Ovary (tissue), 10 donors: ENCODE measurements at places on chromosomes 6 and 20.

GRCh38 chr6:87558446-87558845, 31.3 kb downstream of the RARS2 start:
- DNase-seq = no peak

- no peak for DNase-seq
These were observed 1.2 kb upstream of the DYNLRB1 start for GRCh38 chr20:34514897-34515483.

DNA sequence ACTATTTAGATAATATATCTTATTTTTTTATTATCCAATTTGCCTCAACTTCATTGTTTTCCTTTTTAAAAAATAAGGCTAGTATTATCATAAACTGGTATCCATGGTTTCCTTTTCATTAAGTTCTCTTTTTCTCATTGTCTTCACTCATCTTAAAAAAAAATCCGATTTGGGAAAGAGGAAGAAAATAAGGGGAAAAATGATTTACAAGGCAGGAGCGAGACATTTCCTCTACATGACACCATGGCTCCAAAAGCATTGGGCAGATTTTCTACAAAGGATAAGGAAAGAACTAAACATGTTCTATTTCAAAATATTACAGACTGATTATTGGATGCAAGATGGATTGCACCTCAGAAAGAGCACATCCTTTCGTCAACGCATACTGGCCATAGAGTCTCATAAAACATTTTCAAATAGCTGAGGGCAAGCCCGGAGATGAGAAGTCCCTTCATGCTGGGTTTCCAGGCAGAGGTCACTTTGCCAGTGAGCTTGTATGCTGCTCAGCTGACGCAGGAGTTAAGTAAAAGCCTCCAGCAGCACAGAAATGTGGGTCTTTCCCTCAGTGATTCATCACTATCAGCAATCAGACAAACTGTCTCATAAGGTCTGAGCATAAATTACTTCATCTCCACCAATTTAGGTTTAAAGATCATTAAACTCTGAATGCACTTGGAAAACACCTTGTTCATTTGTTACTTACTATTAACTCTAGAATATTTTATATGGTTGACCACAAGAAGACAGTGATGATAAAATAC, 129.0 kb upstream of the TNFAIP3 start:
- no peak for DNase-seq

GRCh38 chr6:139748353-139749146, 374.1 kb upstream of the CITED2 start:
- no peak for DNase-seq

- DNase-seq = no peak
These were observed 91.4 kb upstream of the MAN1A1 start for GRCh38 chr6:119440953-119441352.

- no peak for DNase-seq
These were observed 90.0 kb upstream of the GRIK2 start for GRCh38 chr6:101303495-101303894.

DNA sequence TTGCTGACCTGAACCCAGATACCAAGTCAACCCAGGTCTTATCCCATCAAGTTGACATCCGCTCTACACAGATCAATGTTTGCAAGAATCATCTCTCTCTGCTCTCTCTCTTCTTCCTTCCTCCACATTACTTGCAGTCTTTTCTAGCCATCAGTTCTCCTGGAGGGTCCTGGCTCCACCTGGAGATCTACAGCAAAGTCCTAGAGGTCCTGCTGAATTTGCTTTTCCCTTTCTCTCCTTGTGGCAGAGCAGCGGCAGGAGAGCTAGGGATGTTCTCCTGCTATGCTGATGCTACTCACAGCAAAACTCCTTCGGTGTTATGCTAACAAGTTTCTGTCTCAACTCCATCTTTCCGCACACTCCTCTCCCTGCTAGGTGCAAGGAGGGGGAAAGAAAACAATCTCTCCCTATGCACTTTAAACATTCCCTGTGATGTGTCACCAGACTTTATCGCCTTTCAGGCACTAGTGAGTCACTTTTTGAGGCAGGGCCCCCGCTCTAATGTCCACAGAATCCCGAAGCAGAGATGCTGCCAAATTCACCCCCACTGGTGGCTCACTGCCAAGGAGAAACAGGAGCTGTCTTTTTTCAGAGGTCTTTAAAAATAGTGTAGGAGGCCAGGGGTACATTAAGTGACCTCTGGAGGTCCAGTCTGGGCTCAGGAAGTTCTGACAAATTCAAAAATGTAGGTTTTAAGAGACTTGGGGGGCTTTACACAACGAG, 62.6 kb downstream of the FAM50B start:
- DNase-seq = peak; percentile 71

DNA sequence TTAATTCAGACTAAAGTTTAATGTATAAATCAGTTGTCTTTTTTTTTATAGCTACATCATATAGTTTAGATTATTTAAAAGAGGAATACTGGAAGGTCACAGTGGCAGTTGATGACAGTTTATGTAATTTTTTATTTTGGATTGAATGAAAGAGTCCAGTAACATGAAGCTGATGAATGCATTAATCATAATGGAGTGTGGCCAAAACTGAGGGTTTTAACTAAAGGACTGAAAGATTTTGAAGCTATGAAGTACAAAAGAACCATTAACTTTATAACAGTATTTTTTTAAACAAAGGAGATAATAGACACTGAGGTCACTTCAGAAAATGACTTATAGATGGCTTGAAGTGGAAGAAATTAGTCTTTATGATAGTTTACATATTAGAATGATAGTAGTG, 41.3 kb downstream of the TRMT11 start:
- no peak for DNase-seq

DNA sequence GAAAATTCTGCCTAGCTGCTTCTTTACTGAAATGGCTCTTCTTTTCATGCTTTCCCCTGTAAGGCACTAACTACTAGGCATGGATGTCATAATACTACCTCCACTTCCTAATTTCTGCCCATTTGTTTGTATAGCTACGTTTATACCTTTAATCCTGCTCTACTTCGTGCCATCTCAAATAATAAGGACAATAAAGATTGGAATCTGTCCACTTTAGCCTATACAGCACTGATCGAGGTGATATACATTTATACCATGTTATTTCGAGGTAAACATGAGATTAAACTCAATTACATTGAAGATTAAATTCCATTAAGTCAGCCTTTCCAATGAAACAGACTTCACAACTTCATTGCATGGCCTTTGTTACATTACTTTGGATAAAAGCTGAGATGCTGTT, 390.6 kb upstream of the MARCKS start:
- DNase-seq = no peak

GRCh38 chr6:36350681-36351571, 14.2 kb upstream of the BNIP5 start:
- peak; percentile 69 for DNase-seq

DNA sequence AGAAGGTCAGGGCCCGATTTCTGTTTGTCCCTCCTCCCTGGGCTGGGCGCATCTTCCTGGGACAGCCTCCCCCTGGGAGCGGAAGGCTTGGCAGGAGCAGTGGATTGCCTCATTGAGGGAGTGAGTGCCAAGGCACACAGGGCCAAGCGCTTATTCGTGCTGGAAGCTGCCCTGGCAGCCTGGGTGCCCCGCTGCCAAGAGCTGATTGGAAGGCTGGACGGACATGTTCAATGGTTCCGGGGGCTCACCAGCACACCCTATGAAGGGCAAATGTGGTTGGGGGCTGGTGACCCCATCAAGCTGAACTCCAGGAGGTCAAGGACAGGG, 10.3 kb upstream of the ZNF831 start:
- no peak for DNase-seq

GRCh38 chr6:149925974-149926777, 3.3 kb upstream of the RAET1G start:
- peak; percentile 93 for DNase-seq

GRCh38 chr6:119902681-119903080, 553.1 kb upstream of the MAN1A1 start:
- no peak for DNase-seq

DNA sequence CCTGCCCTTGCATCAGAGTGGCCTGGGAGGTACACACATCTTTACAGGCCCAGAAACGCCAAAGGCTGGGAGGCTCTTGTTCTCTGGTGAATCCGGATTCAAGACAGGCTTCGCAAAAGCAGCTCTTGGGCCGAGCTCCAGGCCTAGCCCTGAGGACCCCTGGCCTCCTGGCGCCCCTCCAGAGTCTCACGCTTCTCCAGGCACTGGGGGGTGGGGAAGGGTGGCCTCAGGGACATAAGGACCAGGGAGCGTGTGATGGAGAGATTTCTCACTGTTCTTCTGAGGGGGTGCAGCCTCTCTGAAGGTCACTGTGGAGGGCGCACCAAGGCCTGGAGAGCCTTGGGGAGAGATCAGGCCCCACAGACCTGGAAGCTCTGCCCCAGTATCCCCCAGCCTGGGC, 349.2 kb downstream of the ZFAND3 start:
- DNase-seq = no peak

DNA sequence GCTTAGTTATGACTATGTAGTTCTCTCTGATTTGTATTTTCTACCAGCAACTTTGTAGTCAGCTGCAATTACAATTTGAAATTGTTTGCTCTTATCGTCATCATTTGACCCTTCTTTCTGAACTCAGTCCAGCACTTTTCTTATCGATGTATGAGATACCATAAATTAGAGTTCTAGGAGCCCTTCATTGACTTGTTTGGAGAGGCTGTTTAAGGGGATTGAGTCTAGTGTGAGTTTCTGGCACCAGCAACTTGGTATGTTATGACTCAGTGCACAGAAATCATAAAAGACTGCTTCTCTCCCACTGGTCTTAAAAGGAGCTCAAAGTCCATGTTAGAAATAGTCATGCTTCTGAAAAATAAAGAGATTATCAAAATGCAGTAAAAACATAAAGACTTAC, 190.3 kb downstream of the TENT5A start:
- no peak for DNase-seq

DNA sequence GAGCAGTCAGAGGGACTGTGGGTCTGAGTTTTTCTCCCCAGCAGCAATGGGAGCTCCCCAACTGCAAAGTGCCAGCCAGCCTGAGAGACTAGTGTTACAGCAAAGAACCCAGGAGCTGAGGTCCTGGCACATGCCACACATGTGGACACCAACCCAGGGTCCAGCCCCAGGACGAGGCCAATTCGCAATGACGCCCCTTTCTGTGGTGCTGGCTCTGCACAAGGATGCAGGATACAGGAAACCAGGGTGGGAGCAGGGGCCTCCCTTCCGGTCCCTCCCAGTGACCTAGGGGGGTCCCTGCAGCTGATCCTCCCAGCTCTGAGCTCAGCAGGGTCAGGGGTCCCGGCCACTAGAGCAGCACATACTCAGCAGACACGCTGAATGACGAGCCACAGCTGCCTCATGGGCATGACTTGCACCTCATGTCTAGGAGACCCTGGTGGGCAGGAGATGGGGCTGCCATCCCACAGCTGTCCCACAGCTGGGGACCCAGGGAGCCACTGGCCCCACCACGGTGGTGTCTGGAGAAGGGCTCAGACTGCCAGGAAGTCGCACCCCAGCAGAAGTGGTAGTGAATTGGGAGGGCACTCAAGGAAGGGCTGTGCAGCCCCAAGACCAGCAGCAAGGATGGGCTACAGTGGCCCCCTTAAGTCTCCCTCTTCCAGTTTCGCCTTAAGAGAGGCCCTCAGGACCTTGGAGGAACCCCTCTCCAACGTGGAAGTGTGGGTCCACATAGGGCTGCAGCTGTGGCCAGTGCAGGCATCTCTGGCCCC, 3.6 kb downstream of the ARFRP1 start:
- DNase-seq = no peak

- DNase-seq = no peak
These were observed 525.3 kb upstream of the JARID2 start for GRCh38 chr6:14720411-14721102.

DNA sequence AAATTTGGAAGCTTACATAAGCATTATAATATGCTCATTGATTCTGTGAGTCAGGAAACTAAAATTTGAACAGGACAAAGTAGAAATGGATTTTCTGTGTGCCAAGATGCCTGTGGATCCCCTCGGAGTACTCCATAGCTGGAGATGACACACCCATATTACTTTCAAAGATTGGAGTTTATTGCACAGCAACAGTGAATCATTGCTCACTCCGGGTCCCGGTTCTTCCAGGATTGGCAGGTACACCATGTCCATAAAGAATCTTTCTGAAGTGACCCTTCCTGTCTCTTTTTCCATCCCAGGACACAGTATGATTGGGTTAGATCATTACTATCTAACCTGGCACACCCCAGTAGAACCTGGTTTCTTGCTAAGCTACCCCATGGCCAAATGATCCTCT, 2.7 kb upstream of the BTN2A2 start:
- DNase-seq = no peak

DNA sequence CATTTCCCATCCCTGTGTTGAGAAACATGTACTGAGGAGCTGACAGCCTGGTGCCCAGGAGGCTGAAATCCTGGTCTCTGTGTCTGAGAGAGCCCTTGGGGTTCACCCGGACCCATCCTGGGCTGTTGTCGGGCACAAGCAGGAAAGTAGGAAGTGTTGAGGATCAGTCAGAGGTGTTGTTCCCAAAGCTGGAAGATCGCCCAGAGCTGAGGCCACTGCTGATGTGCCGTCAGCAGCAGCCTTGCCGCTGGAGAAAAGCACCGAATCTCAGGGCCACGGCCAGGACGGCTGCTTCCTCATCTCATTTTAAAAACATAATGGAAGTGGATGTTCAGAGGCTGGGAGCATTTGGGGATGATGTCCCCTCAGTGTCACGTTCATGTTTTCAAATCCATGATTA, 218.5 kb downstream of the UST start:
- no peak for DNase-seq

GRCh38 chr6:43495409-43495941, 14.7 kb downstream of the LRRC73 start:
- no peak for DNase-seq

GRCh38 chr20:61146023-61146422, 106.0 kb upstream of the CDH4 start:
- no peak for DNase-seq

DNA sequence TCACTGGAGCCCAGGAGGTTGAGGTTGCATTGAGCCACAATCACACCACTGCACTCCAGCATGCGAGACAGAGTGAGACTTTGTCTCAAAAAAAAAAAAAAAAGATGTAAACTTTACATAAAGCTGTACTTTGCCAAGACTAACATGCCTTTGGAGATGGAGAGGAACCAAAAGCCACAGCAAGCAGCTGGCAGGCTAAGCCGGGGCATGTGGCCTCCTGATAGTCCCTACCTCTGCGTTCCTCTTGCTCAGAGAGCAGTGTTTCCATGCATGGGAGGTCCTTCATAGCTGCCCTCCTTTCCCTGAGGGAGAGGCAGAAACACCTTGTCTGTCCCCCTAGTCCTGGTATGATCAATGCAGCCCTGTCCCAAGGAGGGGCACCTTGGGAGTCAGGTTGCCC, 35.2 kb downstream of the SPATA2 start:
- DNase-seq = no peak

GRCh38 chr6:138752017-138752416, 21.6 kb upstream of the CCDC28A start:
- no peak for DNase-seq
